ENCODE measurements at places on chromosomes 7 and 10.
A peak's percentile ranks its signal among the peaks of the same experiment; 100 is the strongest.

- DNase-seq: no peak
Measured at GRCh38 chr7:45880433-45880860, 7.6 kb upstream of the CCDC201 start.

GRCh38 chr7:91922857-91923256, 17.8 kb upstream of the AKAP9 start:
- no peak for DNase-seq

GRCh38 chr10:24901686-24902399, 50.6 kb downstream of the PRTFDC1 start:
- peak; percentile 69 for DNase-seq

- DNase-seq: no peak
Measured at GRCh38 chr10:70265032-70265689, 18.6 kb downstream of the NPFFR1 start.

GRCh38 chr10:114151486-114151885, 22.5 kb downstream of the CCDC186 start:
- DNase-seq: peak; percentile 22

DNA sequence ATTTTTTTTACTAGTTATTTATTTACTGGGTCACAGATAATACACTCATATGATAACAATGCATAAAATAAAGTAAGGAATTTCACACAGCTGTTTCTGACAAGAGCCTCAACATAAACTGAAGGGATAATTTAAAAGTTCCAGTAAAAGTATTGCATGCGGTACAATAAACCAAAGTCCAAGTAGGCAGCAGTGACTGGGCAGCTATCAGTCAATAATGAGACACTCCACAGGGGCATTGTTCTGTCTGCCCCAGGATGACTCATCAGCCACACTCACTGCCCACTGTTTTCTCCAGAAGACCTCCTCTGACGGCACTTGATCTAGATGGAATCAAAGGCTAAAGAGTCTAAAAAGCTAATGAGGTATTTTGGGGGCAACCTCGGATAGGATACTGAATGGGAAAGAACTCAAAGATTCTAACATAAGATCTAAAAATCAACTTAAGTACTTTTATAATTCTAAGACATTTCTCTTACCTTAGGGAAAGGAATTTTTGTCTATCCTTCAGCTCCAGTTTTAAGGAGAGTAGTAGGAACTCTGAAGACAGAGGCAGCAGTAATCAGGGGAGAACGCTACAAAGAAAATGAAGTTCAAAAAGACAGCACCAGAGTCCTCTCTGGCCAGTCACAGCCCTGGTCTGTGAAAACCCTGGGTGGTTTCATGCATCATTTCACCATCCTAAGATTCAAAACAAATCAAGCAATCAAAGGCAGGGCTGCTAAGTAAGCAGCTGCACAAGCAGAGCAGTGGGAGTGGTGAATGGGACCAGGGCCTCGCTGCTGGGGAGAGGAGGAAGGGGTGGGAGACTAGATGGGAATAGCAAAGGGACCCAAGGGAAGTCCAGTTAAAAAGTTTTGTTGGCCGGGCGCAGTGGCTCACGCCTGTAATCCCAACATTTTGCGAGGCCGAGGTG, 175.1 kb downstream of the AVL9 start:
- DNase-seq: peak; percentile 40

- no peak for DNase-seq
Measured at GRCh38 chr10:51656503-51656902, 42.9 kb downstream of the CSTF2T start.

- DNase-seq: no peak
Measured at GRCh38 chr7:74479066-74479781, 25.5 kb downstream of the GTF2IRD1 start.

DNA sequence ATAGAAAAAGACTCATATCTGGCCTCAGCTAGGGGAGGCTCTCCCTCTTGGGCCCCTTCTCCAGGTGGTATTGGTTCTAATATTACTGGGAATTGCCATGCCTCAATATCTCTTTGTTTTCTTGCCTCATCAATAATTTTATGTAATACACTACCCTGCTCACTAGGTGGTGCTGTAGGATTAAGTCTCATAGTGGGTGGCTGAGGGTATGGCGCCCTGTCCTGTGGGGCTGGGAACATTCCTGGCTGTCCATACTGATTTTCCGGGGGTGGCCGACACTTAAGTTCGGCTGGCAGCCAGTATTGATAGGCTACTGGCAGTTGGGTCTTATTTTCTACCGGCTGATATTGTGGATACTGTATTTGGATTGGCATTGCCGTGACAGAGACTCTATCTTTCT, 9.0 kb upstream of the TAS2R3 start:
- peak; percentile 4 for DNase-seq

DNA sequence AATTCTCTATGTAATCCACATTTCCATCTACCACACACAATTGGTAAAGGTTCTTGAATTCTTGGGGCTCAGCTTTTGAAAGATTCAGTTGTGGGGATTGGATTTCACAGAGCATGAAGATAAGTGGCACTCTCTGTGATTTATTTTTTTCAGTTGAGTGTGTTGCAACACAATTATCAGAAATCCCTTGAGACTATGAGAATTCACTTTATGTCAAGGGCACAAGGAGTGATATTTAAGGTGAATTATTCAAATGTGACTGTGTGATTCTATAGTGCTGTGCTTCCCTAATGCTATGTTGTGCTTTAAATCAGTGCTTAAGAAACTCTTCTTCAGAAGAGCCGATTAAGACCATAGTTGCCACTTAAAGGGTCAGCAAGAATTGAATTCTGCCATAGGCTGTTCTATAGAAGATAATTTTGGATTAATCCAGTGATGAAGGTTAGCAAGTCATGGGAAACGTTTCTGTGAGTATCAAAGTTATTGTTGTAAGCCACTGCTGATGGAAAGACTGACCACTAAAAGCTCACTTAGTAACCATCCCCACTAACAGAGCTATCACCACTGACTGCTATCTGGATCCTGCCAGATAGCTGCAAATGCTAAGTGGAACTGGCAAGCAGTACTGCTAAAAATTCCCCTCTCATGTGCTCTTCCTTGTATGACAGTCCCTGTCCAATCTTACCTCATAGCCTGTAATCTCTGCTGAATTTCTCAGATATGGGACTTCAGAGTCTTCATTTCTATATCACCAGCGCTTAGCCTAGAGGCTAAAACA, 134.0 kb upstream of the SEMA3D start:
- no peak for DNase-seq

GRCh38 chr7:73879977-73880681, 19.2 kb downstream of the TMEM270 start:
- DNase-seq: no peak

DNA sequence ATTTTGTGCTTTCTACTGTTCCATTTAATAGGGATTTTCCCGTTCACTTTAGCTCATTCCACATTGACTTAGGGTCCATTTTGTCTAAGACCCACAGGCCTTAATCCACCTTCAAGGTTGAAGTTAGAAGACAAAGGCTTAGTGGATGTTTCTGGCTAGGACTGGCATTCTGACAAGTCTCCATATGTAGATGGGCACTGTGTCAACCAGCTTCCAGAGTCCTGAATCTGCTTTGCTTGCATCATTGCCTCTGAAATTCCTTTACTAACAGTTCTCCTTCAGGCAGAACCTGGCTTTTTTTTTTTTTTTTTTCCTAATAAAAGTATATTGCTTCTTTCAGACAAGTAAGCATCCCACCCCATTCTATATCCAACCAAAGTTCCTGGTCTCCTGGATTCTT, 69.6 kb upstream of the PDCD4 start:
- DNase-seq: no peak

- no peak for DNase-seq
Measured at GRCh38 chr7:133372337-133372736, 119.5 kb downstream of the EXOC4 start.

- DNase-seq: no peak
Measured at GRCh38 chr7:151429560-151430331, 10.2 kb downstream of the CRYGN start.

GRCh38 chr7:55018361-55019190, at the start of gene EGFR:
Gene EGFR, plus strand, starts transcription at chr7:55019017. Its CDS starts 261 bp downstream, at chr7:55019278.
- no peak for DNase-seq

GRCh38 chr7:83117466-83117865, 45.2 kb downstream of the PCLO start:
- no peak for DNase-seq

DNA sequence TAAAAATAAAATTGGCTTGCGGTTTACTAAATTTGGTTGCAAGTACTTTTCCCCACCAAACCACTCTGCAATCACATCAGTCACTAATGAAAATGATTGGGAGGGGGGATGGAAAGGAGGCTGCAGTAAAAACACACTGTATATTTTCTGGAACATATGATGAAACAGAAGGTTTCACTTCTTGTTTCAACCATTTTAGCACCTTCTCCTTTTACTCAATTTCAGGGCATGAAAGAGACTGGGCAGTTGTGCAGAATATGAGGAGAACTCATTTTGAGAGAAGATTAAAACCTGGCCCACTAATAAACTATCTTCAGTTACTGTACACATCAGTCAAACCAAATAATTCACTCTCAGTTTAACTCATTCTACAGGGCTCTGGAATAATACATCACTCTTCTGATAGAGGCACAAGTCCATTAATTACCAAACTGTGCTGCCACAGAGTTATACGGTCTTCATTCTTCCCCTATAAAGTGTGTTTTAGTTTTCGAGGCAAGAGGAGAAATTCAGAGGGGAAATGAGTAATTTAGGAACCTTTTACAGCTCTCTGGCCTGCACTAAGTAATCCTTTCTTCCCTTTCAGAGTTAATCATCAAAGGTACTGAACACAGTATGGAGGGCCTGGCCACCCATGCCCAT, 25.5 kb downstream of the JAZF1 start:
- DNase-seq: no peak

- no peak for DNase-seq
Measured at GRCh38 chr7:54242776-54243175, 299.4 kb upstream of the VSTM2A start.
